ENCODE measurements at places on chromosomes 7 and 10.

GRCh38 chr7:113013761-113014449 is 72.7 kb downstream of the GPR85 start:
- DNase-seq, result no peak

- DNase-seq, result no peak
These were observed 80.4 kb downstream of the TCF7L2 start for GRCh38 chr10:113030453-113030852.

GRCh38 chr10:120646738-120647456 is 189.9 kb downstream of the PLPP4 start:
- no peak for DNase-seq

GRCh38 chr7:70706204-70706603 is 425.7 kb upstream of the GALNT17 start:
- no peak for DNase-seq

DNA sequence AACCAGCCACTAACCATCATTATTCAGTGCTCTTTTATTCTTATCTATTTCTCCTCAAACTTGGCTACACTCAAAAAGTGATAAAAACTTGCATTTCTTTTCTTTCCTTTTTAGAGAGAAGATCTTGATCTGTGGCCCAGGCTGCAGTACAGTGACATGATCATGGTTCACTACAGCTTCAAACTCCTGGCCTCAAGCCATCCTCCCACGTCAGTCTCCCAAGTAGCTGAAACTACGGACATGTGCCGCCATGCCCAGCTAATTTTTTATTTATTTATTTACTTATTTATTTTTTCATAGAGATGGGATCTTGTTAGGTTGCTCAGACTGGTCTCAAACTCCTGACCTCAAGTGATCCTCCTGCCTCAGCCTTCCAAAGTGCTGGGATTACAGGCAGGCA is 24.6 kb upstream of the TMEM248 start:
- DNase-seq, result no peak

DNA sequence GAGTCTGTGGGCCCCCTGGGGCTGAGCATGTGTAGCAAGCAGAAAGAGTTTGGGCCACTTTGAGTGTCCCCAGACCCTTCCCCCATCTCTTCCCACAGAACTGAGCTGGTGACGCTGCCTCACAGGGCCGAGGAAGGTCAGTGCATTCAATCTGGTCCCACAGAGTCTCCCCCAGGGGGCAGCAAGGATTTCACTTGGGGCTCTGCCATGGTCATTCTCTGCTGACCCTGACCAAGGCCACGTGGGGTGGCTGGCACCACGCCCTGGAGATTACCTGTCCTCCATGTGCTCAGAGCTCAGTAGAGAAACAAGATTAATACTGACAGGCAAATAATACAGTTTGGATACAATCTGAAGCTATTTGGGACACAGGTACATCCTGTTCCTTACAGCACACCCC is 30.2 kb downstream of the ADRA2A start:
- DNase-seq, result no peak

GRCh38 chr7:144653449-144653848 is 182.4 kb downstream of the TPK1 start:
- no peak for DNase-seq

GRCh38 chr10:609262-609658 is 80.2 kb downstream of the DIP2C start:
- DNase-seq, result no peak

- peak; percentile 66 for DNase-seq
These were observed 20.2 kb upstream of the SMC3 start for GRCh38 chr10:110547139-110547761.

DNA sequence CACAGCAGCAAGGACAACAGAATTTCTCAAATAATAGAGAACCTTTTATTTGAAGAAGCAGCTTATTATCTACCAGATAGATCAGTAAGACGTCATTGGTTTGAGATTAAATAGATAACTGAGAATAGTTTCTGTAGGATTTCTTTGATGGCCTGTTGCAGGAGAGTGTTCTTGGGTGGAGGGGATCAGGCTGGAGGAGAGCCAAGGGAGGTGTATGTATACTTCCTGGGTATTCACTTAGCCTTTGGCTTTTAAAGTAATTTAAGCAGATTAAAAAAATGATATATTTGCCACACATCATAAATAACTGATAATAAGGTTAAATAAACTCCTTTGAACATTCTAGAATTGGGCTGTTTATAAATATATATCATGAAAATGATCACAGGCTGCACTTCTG is 486.1 kb upstream of the IGFBP3 start:
- DNase-seq, result no peak

GRCh38 chr10:58414270-58415041 is 29.2 kb downstream of the TFAM start:
- peak; percentile 49 for DNase-seq

GRCh38 chr7:139953229-139953628 is 109.5 kb downstream of the PARP12 start:
- no peak for DNase-seq

GRCh38 chr7:95630702-95631458 is 34.6 kb upstream of the PDK4 start:
- DNase-seq, result no peak

GRCh38 chr10:92350411-92350810 is 59.4 kb downstream of the MARCHF5 start:
- DNase-seq, result no peak

DNA sequence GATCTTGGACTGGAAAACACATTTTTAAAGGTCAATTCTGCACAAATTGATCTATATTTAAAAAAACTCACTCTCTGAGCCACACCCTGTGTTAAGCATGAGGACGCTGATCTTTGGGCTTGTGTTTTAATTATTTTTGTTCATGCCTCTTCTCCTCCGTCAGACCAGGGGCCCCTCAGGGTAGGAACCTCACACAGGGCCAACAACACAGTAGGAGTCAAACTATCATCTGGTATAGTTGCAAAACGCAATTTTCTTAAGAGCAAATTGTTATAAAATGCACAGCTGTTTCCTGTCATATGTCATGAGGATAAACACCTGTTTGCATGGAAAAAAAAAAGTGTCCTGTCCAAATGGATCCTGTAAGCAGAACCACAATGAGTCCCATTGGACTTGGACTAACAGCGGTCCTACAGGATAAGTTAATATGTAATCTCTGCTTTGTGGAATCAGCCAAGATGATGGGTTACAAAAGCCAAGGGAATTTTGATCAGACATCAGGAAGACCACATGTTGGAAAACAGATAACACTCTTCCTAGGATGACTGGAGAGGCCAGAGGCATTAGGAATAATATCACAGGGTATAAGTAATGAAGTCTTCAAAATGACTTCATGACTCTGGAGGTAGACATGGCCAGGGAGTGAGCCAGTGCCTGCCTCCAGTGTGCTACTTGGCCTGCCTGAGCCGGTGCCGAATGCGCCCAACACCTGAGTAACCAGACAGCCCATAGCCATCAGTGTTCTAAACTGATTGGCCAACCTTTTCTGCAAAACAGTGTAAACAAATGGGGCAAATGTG is 184.9 kb upstream of the ADCY1 start:
- no peak for DNase-seq

DNA sequence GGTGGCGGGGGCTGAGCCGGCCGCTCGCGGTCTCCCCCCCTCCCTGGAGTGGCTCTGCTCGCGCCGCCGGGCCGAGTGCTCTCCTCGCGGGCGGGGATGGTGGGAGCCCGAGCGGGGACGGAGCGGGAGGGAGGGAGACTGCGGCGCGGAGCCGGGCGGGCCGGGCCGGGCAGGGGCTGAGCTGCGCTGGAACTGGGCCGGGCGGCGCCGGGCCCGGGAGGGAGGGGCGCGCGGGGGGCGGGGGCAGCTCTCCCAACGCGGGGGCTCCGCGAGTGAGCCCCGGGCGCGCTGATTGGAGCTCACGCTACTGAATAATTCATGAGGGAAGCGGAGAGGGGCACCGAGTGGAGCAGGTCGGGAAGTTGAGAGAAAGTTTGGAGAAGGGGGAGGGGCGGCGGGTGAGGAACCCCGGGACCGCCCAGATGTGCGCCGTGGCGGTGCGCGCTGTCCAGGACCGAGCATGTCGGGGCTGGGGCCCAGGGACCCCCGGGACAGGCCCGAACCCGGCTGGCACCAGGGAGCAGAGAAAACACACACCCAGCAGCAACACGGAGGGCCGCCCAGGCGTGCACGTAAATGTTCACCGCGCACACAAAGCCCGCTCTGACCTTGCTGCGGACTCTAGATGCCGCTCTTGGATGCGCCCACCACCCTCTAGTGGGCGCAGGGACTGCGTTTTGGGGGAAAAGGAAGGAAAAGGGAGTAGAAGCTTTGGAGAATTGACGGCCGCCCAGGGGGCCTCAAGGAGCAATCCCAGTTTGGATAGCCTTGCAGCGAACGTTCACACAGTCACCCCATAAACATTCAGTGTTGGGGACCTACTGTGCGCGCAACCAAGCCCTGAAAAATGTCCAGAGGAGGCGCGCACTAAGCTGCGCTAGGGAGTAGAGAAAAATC is at the start of gene EPHB4:
TSS of gene EPHB4 (minus strand) at position 194 of the 897 bp plus-strand sequence. CDS start 493 bp downstream, outside the sequence.
- DNase-seq, result peak; percentile 96

DNA sequence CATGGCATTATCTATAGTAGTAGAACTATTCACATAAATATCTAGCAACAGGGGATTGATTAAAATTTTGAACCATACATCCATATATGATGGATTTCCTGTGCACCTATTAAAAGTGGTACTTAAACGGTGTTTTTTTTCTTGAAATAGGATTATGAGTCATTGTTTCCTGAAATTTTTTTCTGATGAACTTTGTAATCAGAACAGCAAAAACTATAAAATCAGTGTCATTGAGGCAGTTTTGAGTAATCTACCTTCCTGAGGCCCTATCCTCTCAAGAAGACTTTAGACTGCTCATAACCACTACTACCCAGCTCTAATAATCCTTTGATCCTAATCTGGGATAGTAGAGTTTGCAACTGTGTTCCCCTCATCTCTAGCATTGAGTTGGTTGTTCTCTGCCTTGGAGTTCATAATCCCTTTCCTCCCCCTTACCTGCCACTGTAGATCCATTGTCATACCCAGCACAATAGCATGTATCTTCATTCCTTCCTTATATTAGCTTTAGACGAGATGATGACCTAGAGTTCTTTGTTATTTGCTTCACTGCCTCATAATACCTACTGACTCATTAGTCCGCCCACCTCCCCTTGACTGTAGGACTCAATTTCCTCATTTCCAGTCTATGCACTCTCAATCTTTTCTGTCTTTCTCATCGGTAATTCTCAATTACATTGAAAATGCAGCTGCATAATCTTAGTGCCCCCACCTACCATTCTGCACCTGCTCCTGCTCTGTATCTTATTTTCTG is 133.4 kb downstream of the LRRC4 start:
- no peak for DNase-seq

- no peak for DNase-seq
These were observed 86.3 kb downstream of the ALOX5 start for GRCh38 chr10:45460235-45460878.

- no peak for DNase-seq
These were observed 654.6 kb downstream of the TNS3 start for GRCh38 chr7:46927131-46927810.

DNA sequence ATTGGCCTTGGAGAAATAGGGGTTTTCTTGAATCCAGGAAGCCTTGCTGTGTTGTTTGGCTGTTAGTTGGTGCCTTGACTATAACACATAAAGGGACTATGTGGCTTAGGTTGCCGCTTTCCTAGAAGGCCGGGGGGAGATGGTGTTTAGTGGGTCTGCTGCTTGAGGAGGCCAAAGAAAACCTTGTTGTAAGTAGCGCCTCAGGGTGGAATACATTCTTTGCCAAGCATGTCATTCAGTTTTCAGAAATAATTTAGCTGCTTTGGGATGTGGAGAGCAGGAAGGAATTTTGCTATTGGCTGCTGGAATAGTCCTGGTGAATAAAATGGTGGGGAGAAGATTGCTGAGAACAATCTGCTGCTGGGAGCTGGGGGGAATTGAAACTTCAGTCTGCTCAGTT is 132.9 kb upstream of the WNT16 start:
- no peak for DNase-seq

DNA sequence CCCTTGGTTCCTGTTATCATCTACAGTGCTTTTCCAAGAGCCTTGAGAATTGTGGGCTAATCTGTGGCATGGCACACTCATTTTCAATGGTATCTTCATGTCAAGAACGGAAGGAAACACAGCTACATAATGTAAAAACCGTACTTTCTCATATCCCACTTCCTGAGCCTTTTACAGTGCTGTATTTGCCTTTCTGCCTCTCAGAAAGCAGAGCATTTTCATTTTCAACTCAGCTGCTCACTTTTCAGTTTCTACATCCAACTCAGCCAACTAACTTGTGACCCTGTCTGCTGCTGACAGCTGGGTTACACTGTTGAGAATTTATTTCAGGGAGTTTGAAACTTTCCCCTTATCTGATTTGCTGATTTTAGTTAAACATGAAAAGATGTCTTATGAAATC is 875.8 kb upstream of the KCND2 start:
- DNase-seq, result no peak

GRCh38 chr7:30406664-30407425 is 71.7 kb downstream of the NOD1 start:
- no peak for DNase-seq

DNA sequence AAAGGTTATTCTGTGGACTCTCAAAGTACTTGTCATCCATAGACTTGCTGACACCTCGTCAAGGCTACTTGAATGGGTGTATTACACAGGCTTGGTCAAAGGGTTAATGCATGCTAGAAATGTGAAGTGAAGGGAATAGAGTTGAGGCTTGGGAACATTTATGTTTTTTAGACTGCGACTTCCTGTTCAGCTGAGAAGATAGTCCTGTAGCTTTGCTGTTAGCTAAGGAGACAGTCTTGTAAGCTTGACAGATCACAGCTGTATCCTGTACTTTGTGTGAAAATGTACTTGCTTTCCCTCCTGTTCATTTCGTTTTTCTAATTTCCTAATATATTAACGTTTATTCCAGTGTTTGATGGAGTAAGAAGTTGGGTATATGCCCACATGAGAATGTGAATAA is 52.1 kb downstream of the ADD3 start:
- DNase-seq, result no peak

DNA sequence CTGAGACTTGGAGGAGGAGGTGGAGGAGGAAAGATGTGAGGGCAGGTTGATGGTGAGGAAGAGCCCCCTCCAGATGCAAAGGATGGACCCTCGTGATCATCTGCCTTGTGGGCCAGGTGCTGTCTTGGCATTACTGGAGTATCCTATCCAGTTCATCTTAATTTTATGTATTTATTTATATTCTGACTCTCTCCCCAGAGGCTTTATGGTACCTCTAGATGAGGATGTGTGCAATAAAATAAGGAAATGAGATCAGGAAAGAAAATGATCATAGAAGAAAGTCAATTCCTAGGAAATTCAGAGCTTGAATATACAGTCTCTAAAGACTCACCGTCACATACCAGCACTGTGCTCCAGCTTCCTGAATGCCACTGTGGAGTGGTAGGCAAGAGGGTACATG is 94.1 kb downstream of the LRRC18 start:
- DNase-seq, result no peak

- DNase-seq, result no peak
These were observed 2.9 kb downstream of the PKD2L1 start for GRCh38 chr10:100327007-100327717.

- DNase-seq, result peak; percentile 44
These were observed 71.2 kb downstream of the AOAH start for GRCh38 chr7:36653008-36653662.

GRCh38 chr7:77757589-77757988 is 40.6 kb downstream of the TMEM60 start:
- DNase-seq, result no peak

- DNase-seq, result no peak
These were observed 197.3 kb downstream of the MACC1 start for GRCh38 chr7:20019757-20020432.
